ENCODE measurements at places on chromosomes 12 and 14.

DNA sequence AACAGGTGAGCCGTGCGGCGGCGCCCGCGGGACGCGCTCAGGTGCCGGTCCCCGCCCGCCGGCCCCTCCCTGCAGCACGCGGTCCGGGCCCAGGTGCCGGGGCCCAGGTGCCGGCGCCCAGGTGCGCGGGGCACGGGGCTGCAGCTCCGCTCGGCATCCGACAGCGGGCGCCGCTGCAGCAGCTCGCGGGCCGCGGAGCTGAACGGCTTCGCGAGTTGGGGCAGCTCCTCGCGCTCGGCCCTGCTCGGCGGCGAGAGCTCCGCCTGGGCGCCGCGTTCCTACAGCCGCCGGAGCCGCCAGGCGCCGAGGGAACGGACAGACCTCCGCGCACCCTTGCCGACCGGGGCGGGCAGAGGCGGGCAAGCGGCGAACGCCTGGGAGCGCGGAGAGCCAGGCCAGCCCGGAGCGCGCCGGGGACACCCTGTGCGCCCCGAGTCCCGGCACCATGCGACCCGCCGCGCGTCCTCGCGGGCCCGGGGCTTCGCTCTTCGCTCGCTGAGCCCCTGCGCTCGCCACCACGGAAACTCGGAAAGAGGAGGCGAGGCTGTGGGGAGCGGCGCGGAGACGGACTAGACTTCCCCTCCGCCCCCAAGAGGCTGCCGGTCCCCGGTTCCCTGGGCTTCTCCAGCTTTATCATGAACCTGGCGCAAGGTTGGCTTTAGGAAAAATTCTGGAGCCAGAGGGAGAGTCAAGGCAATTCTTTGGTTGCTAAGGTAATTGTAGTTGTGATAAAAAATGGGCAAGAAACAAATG is at the start of gene RGS6:
Gene RGS6, plus strand, starts transcription at position 201 of the 753 bp plus-strand sequence.
- DNase-seq = peak; percentile 92

DNA sequence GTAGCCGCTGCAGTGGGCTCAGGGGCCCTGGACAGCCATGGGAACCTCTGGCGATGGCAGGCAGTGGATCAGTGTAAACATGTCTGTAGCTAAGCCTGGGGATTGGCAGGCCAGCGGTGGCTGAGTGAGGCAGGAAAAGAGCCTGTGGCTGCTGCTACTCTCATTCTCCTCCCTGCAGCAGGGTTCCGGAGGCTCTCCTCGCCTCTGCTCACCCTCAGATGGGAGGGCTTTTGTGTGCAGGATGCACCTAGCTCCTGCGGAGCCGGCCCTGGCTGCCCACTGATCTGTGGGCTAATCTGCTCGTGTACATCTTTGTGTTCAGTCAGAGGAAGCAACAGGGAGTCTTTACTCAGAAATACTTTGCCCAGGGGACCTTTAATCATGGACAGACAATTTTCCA is 59.5 kb downstream of the GALNT8 start:
- DNase-seq = no peak

GRCh38 chr12:4506870-4507269 is 31.8 kb upstream of the RAD51AP1 start:
- DNase-seq = no peak

- no peak for DNase-seq
These were observed 4.0 kb upstream of the TESPA1 start for GRCh38 chr12:54988402-54989054.

- DNase-seq = no peak
These were observed 212.6 kb downstream of the PTPRO start for GRCh38 chr12:15534874-15535273.

- DNase-seq = peak; percentile 34
These were observed 13.2 kb downstream of the TCL1B start for GRCh38 chr14:95699412-95699811.

DNA sequence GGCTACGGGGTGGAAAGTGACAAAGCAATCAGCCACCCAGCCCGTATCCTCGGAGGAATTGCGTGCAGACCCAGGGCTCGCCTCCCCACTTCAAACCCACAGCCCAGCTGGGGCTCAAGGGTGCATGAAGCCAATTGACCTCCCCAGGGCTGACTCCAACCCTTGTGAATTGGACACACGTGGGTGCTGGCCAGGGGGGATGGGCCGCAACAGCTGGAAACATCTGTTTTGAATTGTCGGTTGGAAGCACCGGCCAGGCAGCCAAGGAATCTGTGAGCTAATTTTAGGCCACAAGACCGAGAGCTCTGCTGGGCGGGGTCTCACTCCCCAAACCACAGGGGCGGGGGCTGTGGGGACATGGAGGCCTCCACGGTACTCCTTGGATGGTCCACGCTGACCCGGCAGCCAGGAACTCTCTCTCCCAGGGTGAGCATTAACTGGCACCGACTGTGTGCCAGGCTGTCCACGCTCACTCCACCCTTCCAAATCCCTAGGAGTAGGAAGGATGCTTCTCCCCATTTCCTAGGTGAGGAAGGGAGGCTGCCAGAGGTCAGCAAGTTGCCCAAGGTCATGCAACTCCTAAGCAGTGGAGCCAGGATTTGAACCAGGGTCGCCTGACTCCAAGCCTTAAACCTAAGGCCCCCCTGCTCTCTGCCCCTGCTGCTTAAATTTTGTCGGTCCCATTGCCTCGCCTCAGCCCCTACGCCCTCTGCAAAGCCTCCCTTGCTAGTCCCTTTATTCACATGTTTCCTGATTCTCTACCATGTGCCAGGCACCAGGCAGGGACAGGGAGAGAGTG is 11.9 kb upstream of the TMEM119 start:
- no peak for DNase-seq

DNA sequence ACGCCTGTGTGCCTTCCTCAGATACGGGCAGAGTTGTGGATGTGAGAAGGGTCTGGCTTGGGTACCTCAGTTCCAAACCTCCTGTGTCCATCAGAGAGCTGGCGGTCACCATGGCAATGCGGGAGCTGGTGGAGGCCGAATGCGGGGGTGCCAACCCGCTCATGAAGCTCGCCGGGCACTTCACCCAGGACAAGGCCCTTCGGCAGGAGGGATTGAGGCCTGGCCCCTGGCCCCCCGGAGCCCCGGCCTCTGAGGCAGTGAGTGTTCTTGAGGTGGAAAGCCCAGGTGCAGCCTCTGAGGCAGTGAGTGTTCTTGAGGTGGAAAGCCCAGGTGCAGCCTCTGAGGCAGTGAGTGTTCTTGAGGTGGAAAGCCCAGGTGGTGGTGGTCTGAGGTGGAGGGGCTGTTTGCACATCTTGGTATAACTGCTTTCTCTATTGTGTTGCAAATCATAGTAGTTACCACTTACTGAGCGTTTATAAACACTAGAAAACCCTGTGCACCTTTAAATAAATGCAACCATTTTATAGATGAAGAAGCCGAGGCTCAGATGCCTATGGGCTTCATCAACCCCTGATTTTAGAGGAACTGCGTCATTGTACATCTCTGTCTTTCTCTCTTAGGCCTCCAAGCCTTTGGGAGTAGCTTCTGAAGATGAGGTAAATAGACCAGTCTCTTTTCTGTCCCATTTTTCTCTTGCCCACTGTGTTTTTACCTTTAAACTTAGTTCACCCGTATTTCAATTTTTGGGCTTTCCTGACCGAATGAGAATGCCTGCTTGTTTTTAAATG is 976 bp downstream of the PEX5 start:
- DNase-seq = peak; percentile 65

DNA sequence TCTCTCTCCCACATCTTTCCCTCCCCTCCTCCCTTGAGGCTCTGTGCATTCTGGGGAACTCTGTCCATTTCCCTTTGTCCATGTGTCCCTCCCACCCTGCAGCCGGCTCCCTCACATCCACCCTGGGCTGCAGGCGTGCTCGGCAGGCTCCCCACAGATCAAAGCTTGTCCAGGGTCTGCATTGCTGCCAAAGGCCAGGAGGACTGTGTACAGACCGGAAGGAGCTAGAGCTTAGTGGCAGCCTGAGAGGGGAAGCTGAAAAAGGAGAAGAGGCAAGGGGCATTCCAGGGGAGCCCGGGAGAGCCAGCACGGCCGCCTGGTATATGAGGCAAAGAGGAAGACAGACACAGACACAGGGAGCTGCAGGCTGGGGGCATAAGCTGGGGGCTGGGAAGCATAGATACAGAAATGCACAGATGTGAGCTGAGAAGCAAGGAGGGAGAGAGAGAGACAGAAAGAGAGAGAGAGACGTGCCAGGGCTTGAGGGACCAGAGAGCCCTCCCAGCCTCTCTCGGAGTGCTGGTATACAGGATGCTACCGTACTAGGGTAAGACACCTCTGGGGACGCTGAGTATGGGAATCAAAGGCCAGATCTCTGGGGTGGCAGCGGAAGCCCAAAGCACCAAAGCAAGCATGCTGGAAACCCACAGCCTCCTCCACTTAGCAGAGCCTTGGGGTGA is 3.3 kb downstream of the CD4 start:
- DNase-seq = no peak

DNA sequence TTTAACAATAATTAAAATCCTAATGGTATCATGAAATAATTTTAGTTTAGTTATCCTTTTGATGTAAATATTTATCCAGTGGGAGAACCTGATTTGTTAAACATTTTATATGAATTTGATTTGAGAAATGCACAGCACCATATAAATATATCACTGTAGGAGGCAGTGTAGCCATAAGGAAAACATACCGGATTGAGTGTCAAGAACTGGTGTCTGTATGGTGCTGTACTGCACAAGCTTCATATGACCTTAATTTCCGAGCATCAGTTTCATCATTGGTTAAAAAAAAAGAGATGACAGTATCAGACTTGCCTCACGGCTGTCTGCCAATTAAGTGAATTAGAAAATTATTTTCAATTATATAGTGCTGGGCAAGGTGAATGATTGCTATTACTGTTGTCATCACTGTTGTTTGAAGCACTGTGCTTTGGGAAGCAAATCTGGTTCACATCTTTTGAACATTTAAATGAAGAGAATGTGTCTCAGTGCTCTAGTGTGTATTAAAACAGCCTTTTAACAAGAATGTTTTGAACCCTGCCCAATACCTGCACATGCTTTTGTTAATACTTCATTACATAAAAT is 72.1 kb downstream of the TMTC2 start:
- no peak for DNase-seq

DNA sequence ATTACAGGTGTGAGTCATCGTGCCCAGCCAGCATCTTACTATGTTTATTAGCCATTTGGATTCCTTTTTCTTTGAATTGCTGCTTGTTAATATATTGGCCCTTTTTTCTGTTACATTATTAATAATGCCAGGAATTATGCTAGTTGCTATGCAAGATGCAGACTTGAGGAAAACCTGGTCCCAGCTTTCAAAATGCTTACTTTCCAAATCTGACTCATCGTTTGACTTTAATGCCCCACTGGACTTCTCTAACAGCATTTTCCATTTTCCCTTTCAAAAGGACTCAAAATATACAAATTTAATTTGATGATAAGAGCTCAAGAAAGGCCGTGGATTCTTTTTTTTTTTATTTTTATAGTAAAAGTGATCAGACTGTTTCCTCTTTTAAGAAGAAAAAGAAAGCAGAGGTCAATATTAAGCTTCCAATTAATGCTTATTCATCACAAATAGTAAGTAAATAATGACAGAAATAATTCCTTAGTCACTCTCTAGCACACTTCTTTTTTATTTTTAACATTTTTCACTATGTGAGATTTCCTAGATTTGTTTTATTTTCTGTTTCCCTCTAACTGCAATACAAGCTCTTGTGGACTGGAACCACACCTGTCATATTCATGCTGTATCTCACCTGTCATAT is 146.1 kb upstream of the FGD4 start:
- no peak for DNase-seq

- no peak for DNase-seq
These were observed 8.7 kb downstream of the AKAP5 start for GRCh38 chr14:64474041-64474440.

GRCh38 chr12:12804432-12804886 is 8.7 kb upstream of the DDX47 start:
- no peak for DNase-seq

GRCh38 chr12:91381309-91381804 is 198.7 kb upstream of the DCN start:
- DNase-seq = peak; percentile 94

GRCh38 chr12:19926266-19926665 is 442.1 kb upstream of the PDE3A start:
- no peak for DNase-seq

GRCh38 chr12:79883216-79883615 is 51.7 kb downstream of the PPP1R12A start:
- no peak for DNase-seq

DNA sequence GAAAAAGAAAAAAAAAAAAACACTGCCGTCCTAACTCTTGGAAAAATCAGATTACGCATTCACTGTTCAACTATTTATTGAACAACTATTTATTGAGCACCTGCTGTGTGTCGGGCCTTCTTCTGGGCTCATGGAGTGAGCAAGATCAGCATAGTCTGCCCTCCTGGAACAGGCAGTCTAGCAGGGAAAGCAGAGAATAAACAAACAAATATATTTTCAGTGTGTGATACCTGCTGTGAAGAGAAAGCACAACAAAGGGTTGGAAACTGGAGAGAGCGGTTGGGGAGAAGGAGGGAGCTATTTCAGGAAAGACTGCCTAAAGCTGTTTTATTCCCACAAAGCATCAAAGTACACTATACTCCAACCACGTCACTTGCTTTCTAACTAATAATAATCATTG is 10.8 kb downstream of the PROX2 start:
- no peak for DNase-seq

DNA sequence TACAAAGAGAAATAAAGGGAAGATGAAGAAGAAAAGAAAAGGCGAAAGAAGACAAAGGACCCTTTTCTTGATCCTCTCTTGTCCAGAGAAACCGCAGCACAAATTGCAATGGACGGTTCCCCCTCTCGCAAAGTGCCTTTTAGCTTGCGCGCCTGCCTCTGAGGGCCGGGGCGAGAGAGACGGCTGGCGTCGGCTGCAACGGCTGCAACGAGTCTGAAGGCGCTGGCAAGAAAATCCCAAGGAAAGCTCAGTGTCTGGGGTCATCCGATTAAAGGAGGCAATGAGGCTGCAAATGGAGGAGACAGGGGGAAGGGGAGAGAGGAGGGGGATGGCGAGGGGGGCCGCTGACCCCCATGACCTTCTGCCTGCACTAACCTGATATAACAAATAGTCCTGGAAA is 671.5 kb downstream of the MED13L start:
- no peak for DNase-seq

- DNase-seq = no peak
These were observed 61.1 kb upstream of the COCH start for GRCh38 chr14:30813216-30813615.

Data from GM23338 (cell line).